ENCODE measurements at places on chromosomes 5 and 9.

- DNase-seq, result no peak
Observed at GRCh38 chr5:136330353-136331038, 34.8 kb downstream of the TRPC7 start.

DNA sequence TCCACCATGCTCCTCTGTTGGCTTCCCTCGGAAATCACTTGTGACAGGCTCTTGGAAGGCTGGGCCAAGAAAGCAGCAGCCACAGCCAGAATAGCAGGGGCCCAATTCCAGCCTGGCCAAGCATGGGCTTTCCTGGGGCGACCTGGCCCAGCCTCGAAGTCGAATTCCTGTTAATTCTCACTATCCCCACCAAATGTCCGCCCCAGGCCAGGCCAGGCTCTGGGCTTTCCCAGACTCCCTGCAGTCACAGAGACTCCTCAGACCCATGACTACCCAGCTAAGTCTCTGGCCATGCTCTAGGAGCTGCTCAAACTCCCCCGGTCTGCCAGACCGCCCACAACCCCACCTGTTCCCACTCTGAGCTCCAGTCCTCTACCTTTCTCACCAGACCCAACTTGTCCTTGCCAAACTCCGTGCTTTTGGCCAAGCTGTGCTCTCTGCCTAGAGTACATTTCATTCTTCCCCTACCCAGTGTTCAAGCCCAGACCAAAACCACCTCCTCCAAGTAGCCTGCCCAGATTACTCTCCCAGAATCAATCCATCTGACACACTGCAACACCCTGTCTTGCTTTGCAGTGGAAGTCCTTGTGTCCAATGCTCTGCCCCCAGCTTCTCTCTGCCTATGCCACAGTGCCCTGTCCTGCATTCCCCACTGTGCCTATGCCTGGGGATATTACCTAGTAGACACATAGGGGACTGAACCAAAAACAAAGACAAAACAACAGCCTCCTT, 26.2 kb downstream of the SHB start:
- DNase-seq, result no peak

DNA sequence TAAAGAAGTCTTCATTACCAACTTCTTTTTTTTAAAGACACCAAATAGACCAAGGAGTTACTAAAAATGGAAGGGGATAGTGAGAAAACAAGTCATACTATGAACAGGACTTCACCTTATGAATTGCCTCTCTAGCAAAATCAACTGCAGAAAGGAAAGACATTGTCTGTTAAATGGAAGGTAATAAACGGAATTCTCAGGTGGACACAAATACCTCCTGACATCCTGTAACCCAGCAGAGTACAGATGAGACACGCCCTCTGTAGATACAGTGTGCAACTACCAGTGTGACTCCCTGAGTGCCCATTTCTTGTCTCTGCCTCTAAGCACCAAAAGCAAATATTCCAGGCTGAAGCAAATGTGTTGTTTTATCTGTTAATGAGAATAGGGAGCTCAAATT, 12.2 kb upstream of the PLPP1 start:
- DNase-seq, result no peak

DNA sequence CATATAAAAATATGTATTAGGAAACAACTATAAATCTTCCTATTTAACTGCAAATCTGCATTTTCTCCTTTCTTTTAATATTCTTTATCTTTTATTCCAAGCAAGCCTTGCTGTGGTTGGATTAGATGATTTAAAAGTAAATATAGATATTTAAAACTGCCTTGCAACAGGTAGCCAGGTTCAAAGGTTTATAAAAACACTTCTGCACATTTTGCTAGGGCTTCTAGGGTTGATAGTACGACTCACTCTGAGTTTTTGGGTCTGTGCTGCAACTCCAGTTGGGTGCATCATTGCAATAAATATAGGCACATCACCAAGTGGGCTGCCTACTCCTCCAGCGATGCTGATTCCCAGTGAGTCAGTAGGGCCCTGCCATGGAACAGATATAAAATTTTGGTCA, 167.7 kb downstream of the MPDZ start:
- no peak for DNase-seq

DNA sequence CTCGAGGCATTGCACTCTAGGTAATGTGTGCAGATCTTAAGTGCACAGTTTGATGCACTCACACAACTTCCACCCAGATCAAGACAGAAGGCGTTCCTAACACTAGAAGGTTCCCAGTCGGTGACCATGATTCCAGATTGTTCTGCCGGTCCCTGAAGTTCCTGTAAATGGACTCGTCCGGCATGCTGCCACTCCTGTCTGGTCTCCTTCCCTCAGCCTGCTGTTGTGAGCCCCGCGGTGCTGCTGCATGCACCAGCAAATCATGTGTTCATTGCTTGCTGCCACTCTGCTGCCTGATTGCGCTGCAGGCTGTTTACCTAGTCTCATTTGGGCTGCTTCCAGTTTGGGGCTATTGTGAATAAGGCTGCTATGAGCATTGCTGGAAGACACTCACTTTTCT, 11.5 kb downstream of the STKLD1 start:
- DNase-seq, result no peak

DNA sequence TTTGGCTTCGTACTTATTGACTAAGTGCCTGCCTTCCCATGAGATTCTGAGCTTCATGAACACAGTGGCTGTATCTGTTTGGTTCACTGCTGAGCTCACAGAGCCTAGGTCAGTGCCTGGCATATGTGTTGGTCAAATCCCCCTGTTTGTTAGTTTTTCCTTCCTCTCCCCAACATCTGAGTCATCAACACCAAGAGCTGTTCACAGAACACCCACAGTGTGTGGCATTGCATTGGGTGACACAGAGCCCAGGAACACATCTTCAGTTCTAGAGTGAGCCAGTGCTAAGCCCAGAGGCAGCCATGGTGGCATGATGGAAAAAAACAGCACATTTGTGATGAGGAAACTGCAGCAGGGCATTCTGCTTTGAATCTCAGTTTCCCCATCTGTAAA, 294.6 kb downstream of the SEC61B start:
- no peak for DNase-seq

DNA sequence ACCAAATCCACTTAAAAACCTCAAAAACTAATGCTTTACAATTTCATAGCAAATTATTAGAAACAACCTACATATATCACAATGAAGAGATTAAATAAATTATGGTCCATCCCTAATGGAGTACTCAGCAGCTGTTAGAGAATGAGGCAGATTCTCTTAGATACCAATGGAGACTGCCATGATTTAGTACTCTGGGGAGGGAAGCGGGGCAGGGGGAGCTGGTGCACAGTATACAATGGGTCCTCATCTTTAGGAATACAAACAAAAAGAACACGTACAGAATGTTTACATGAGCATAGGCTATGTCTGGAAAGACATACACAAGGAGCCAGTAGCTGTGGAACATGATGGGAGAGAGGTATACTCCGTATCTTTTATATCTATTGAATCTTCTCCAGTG, 2.0 kb downstream of the LIFR start:
- no peak for DNase-seq

DNA sequence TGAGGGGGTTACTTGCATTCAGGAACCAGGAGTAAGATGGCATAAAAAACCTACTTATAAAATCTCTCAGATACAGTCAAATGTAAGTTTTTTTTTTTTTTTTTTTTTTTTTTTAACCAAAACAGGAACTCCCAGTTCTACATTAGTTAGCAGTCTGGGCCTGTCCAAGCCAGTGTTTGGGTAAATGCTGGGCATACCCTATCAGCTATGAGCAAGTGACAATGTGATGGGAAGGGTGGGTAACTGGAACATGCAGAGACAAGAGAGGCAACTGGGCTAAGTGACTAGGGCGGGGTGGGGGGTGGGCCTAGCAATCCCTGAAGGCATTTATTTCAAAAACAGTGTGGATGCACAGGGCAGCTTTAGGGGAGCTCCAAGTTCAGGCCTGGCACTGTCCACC, 2.3 kb downstream of the NMRK1 start:
- DNase-seq, result no peak

DNA sequence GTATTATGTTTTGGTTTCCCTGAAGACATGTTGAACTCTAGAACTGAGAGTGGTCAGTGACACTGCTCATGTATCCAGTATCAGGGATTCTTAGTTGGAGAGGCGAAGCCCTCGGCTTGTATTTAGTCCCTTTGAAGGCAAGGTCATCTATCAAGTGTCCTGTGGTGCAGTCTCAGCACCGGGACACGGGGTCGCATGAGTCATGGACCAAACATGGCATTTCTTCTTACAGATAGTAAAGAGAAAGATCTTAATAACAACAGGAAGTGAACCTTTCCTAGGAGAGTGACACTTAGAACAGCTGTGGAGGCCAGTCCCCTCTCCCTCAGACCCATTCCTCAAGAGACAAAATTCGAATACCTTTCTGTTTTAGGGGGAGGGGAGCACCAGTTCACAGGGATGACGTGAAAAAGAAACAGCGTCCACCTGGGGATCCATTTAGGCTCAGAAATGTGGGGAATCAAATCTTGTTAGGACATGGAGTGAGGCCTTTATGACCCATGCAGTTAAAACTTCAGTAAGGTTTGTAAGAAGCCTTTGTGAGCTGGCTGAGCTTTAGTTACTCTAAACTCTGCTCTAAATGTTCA, 86.5 kb downstream of the ADGRV1 start:
- no peak for DNase-seq

- no peak for DNase-seq
Observed at GRCh38 chr5:68447136-68447929, 231.8 kb downstream of the PIK3R1 start.

- no peak for DNase-seq
Observed at GRCh38 chr5:90096415-90097081, 313.0 kb downstream of the CETN3 start.

GRCh38 chr9:86041311-86041741, 58.0 kb downstream of the GOLM1 start:
- DNase-seq, result peak; percentile 20

GRCh38 chr9:112080831-112081542, 94.1 kb downstream of the SUSD1 start:
- no peak for DNase-seq

DNA sequence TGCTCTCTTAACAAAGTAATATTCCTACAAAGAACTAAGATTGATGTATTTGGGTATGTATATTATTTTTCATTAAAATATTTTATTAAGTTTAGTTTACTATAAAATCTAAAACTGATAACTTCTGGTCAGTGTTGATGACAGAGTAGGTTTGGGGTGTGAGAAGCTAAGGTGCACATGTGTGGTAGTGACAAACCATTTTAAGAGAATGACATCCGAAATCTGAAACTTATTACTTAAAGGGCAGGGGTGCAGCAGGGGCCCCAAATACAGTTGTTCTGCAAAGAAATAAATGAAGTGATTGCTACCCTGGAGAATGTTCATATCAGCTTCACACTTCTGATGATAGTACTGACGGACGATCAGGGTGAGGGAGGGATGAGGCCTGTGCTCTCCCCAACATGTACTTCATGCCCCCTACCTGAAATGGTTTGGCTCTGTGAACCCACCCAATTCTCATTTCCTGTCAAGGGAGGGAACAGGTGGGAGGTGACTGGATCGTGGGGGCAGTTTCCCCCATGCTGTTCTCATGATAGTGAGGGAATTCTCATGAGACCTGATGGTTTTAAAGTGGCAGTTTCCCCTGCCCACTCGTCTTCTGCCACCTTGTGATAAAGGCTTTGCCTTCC, 125.3 kb upstream of the RFX3 start:
- DNase-seq, result no peak

- peak; percentile 50 for DNase-seq
Observed at GRCh38 chr5:93585767-93586385, 2.9 kb downstream of the NR2F1 start.

Measured in lung microvascular endothelial cell (primary cell).